GM23338 (cell line): ENCODE measurements at places on chromosomes 6 and 20. TPM values are rescaled to one million over a fixed set of nuclear protein-coding genes. Genes with fewer than 3 reads are reported as not detected.

Gene GLP1R
- 3.6 and 3.7 TPM in 2 replicates for total RNA-seq

Gene EFCAB8
- total RNA-seq = 0.35 TPM in 1 of 2 replicates, not detected in the other

Gene IL17A
- not detected in 2 replicates for total RNA-seq

Gene TNFRSF21
- total RNA-seq = 48.1 and 48.5 TPM in 2 replicates

Gene ZNF165
- total RNA-seq = 5.5 and 7.6 TPM in 2 replicates

Gene SLC18B1
- total RNA-seq = 37.4 and 38.8 TPM in 2 replicates

Gene BACH2
- total RNA-seq = 3.3 and 5.7 TPM in 2 replicates

Gene ZNF391
- 12.6 and 22.5 TPM in 2 replicates for total RNA-seq

Gene LTB
- not detected in 2 replicates for total RNA-seq

Gene SEL1L2
- total RNA-seq = not detected in 2 replicates

Gene CST2
- not detected in 2 replicates for total RNA-seq

Gene DLK2
- 0.16 and 0.21 TPM in 2 replicates for total RNA-seq
